ENCODE measurements at places on chromosomes 5 and 9. TPM values are rescaled to one million over a fixed set of nuclear protein-coding genes. Genes with fewer than 3 reads are reported as not detected.

The TEX53 gene
- total RNA-seq = not detected

The PPP2R2B gene
- 5.0 TPM for total RNA-seq

The FOXD1 gene
- total RNA-seq = not detected

The ARL10 gene
- total RNA-seq = 2.3 TPM

The ORM2 gene
- not detected for total RNA-seq

The LRRC19 gene
- not detected for total RNA-seq

The SV2C gene
- total RNA-seq = 0.05 TPM

The SLC28A3 gene
- 0.22 TPM for total RNA-seq

The MCC gene
- total RNA-seq = 22.3 TPM

GRCh38 chr5:58046371-58046770 lies 413.5 kb downstream of the PLK2 start:
- no peak overlapping the region for H3K4me3 ChIP-seq
- no peak for DNase-seq
- H3K36me3 ChIP-seq = no peaks in the 10 kb centered on the region
- H3K4me1 ChIP-seq = no peaks in the 10 kb centered on the region
- no peaks in the 10 kb centered on the region for H3K27me3 ChIP-seq

- no peak for DNase-seq
- peaks cover 6% of the 10 kb centered on the region for H3K36me3 ChIP-seq
- peaks cover 8% of the 10 kb centered on the region for H3K4me1 ChIP-seq
- H3K27me3 ChIP-seq = no peaks in the 10 kb centered on the region
- no peak overlapping the region for H3K27ac ChIP-seq
These were observed 6.8 kb downstream of the CA9 start for GRCh38 chr9:35680331-35681105.

DNA sequence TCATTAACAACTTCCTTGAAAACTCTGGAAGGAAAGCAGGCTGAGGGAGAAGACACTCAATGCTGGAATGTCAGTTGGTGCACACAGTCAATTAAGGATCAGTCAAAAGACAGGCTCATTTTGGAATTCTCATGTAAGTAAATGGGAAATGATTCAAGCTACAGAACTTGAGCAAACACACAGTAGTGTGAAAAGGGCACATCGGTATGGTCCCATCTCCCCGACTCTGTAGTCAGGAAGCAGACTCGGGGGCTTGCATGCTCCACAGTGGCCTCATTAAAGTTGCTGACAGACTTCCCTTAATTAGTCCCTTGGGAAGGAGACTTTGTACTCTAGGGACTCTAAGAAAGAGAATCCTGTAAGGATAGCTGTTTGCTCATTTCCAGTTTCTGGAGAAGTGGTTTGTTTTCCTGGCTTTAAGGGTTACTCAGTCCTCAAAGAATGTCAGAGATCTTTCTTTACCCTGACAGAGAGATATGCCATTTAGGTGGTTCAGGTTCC lies 339.2 kb downstream of the ADAMTS6 start:
- no peak for DNase-seq
- no peaks in the 10 kb centered on the region for H3K36me3 ChIP-seq
- no peaks in the 10 kb centered on the region for H3K27me3 ChIP-seq
- no peak overlapping the region for H3K27ac ChIP-seq
- H3K4me1 ChIP-seq = no peaks in the 10 kb centered on the region
- H3K4me3 ChIP-seq = no peak overlapping the region

DNA sequence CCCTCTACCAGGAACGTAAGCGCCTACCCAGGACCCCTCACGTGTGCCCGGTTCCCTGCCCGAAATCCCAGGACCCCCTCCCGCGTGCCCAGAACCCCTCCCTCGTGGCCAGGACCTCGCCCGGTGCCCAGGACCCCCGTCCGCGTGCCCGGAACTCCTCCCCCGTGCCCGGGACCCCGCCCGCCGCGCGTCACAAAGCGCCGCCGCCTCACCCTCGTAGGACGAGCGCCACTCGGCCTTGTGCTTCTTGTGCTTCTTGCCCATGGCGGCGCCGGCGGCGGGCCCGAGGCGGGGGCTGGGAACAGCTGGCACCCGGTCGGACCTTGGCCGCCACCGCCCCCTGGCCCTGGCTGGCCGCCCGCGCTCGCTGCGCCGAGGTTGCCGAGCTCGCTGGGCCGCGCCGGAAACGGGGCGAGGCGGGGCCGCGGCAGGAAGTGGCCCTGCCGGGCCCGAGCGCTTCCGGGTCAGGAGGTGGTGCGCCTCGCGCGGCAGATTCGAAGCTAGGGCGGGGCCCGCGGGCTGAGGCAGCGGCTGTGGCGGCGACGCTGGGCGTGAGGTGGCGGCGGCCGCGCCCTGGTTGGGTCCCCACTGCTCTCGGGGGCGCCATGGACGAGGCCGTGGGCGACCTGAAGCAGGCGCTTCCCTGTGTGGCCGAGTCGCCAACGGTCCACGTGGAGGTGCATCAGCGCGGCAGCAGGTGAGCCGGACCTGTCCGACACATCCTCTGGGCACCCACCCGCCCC lies at the start of the genes BRD9 and TRIP13:
BRD9 (minus strand) TSS at position 408 of the 743 bp plus-strand sequence; CDS start at position 264, 144 bp downstream.
TRIP13 (plus strand) TSS at position 491 of the 743 bp plus-strand sequence; CDS start at position 606, 115 bp downstream.
- H3K36me3 ChIP-seq = peaks cover 8% of the 10 kb centered on the region
- H3K4me3 ChIP-seq = peak within 1 kb of the TSS; percentile 95
- no peaks in the 10 kb centered on the region for H3K27me3 ChIP-seq
- peak within 1 kb of the TSS; percentile 67 for H3K27ac ChIP-seq

DNA sequence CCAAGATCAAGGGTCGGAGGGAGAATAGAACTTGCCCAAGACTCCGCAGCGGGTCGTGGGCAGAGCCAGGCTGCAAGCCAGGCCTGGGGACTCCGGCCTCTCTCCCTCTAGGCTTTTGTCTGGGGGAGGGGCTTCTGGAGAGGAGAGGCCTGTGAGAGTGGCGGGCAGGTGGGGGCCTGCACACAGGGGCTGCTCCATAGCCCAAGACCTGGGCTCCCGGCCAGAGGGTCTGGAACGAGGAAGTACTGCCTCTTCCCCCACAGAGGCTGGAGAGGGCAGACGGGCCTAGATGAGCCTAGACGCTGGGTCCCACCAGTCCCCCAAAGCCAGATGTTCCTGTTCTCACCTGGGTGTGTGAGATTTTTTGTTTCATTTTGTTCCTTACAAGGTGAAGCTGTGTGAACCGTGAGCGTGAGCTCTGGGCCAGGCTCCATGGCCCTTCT lies 5.2 kb upstream of the ST6GALNAC6 start:
- H3K27me3 ChIP-seq = no peaks in the 10 kb centered on the region
- no peaks in the 10 kb centered on the region for H3K36me3 ChIP-seq
- H3K4me1 ChIP-seq = peaks cover 49% of the 10 kb centered on the region
- H3K27ac ChIP-seq = peak overlapping the region; percentile 83
- no peak overlapping the region for H3K4me3 ChIP-seq
- DNase-seq = peak; percentile 94

DNA sequence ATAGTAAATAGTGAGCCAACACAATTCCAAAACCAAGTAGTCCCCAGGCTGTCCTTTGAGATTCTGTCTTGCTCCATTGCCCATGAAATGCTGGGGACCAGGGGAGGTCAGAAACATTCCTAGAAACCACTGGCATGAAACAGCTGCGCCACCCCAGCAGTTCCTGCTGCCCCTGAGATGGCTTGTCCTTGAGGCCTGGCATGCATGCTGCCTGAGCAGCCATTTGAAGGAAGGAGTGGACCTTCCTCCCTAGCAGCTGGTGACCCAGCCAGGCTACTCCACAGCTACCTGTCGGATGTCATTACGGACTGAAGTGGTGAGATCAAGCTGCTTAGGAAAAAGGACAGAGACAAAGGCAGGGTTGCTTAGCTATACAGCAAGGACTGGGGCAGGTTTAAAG lies 260.6 kb downstream of the DENND1A start:
- no peaks in the 10 kb centered on the region for H3K36me3 ChIP-seq
- peak; percentile 97 for DNase-seq
- H3K27ac ChIP-seq = peak overlapping the region; percentile 96
- H3K4me1 ChIP-seq = peaks cover 25% of the 10 kb centered on the region
- H3K4me3 ChIP-seq = no peak overlapping the region

DNA sequence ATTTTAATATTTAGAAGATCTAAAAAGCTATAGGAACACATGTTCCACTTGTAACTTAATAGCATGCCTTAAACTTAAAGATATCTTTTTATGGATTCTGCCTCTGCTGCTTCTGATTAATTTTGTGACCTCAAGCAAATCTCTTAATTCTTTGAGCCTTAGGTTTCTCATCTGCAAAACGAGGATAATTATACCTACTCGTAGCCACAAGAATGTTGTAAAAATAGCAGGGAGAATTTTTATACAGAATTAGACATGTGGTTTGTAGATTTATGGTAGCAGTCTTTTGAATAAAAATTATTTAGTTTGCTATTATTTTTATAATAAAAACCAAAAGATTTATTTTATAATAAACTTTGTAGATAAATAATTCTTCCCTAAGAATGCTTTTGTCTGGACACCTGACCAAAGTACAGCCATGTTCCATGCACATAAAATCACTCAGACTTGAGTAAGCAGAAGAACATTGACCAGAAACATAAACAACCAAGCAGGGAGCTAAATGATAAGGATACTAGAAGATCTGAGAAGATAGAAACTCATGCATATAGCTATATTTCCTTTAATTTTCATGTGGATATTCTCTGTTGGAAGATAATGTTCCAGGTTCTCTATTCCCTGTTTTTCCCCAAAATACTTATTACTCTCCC lies 18.5 kb downstream of the C9orf85 start:
- no peaks in the 10 kb centered on the region for H3K36me3 ChIP-seq
- peaks cover 6% of the 10 kb centered on the region for H3K4me1 ChIP-seq
- no peak for DNase-seq
- no peak overlapping the region for H3K27ac ChIP-seq

GRCh38 chr9:123422635-123423310 lies 66.8 kb downstream of the CRB2 start:
- H3K4me3 ChIP-seq = no peak overlapping the region
- H3K4me1 ChIP-seq = peaks cover 5% of the 10 kb centered on the region
- no peaks in the 10 kb centered on the region for H3K36me3 ChIP-seq
- H3K27me3 ChIP-seq = no peaks in the 10 kb centered on the region
- DNase-seq = no peak
- H3K27ac ChIP-seq = no peak overlapping the region

DNA sequence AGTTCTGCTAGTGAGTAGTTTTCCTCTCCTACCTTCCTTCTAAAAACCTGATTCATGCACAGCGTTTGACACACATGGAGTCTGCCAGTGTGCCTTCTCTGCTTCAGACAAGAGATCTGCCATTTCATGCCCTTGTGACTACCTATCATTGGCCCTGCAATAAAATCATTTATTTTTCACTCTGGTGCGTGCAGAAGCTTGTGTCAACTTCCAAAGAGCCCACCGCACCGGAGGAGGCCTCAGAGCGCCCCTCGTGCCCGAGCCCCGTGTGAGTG lies 13.7 kb downstream of the HNRNPH1 start:
- peak overlapping the region; percentile 63 for H3K27ac ChIP-seq
- H3K27me3 ChIP-seq = no peaks in the 10 kb centered on the region
- DNase-seq = no peak

DNA sequence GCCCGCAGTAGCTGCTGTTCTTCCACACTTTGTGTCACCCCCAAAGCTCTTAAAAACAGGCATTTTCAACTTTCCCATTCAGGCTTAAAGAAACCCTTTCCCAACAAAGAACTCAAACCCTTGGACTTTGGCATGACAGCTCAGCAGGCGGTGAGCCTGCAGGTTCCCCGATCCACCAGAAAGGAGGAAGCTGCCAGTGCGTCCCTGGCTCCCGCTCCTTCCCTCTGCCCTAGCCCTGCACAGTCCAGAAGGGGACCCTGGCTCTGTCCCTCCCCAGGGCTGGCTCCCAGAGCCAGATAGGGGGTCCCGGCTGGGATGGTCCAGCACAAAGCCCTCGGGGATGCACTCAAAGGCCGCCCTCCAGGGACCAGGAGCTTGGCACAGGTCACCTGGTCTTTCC lies 9.6 kb downstream of the SLC9A3 start:
- H3K4me1 ChIP-seq = no peaks in the 10 kb centered on the region
- H3K4me3 ChIP-seq = no peak overlapping the region
- no peak for DNase-seq
- no peaks in the 10 kb centered on the region for H3K27me3 ChIP-seq

- no peaks in the 10 kb centered on the region for H3K36me3 ChIP-seq
- peaks cover 17% of the 10 kb centered on the region for H3K4me1 ChIP-seq
- no peaks in the 10 kb centered on the region for H3K27me3 ChIP-seq
- H3K27ac ChIP-seq = no peak overlapping the region
- DNase-seq = no peak
These were observed 34.6 kb downstream of the GADD45G start for GRCh38 chr9:89639367-89639795.

- no peak overlapping the region for H3K4me3 ChIP-seq
- H3K27ac ChIP-seq = no peak overlapping the region
- no peaks in the 10 kb centered on the region for H3K4me1 ChIP-seq
- no peaks in the 10 kb centered on the region for H3K36me3 ChIP-seq
- DNase-seq = no peak
These were observed 176.7 kb upstream of the DMAC1 start for GRCh38 chr9:7976167-7976755.

DNA sequence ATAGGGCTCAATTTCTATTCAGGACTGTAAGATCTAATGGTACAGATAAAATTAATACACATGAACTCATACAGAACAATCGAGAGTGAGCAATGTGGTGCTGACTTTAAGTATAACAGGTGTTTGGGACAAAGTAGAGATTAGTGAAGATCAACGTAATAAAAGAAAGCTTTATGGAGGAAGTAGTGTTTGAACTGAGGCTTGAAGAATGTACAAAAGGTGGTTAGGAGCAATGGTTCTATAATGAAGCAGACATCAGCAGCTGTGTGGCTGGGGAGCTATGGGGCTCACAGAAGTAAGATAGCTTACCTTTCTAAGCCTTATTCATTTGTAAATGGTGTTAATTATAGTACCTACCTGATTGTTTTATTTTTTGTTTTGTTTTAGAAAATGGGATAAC lies 275.4 kb upstream of the RGMB start:
- H3K27ac ChIP-seq = no peak overlapping the region
- no peaks in the 10 kb centered on the region for H3K4me1 ChIP-seq
- H3K4me3 ChIP-seq = no peak overlapping the region

DNA sequence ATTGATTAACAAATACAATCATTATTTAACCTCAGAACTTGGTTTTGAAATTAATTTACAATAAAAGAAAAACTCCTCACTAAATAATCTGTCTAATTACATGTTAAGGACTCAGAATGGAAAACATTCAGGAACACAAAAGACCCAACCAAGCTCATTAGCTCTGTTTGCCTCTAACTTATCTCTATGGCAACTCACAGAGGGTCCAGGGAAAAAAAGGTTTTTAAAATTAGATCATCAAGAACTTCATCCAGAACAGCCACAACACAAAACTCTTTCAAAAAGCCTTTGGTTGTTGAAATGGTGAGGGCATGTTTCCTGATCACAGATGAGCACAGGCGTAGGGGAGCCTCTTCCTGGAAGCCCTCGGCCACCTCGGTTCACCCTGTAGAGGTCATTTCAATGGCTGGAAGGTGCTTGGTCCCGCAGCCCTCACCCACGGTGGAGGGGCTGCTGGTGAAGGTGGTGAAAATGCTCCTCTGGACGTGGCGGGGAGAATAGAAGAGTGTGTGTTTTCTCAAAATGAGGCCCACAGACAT lies 17.2 kb upstream of the TCF7 start:
- no peak overlapping the region for H3K27ac ChIP-seq
- H3K36me3 ChIP-seq = no peaks in the 10 kb centered on the region
- no peaks in the 10 kb centered on the region for H3K27me3 ChIP-seq
- H3K4me1 ChIP-seq = peaks cover 14% of the 10 kb centered on the region

DNA sequence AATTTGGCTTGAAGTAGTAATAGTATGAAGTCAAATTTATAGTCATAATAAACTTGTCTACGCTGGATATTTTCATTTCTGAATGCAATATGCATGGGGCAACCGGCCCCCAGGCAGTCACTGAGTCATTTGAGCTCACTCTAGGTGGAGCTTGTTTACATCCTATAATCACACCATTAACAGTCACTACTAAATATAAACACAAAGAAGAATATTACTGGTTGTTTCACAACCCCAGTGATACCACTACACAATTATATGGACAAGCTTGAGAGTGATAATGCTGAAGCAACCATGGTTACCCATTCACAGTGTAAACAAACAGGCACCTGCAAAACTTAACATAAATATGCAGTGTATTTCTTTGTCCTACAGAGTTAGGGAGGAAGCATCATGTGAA lies 68.7 kb downstream of the MARCHF3 start:
- DNase-seq = no peak
- no peak overlapping the region for H3K4me3 ChIP-seq
- no peak overlapping the region for H3K27ac ChIP-seq

Data from thyroid gland (tissue), 4 donors.